ENCODE measurements at places on chromosomes 4 and X.

DNA sequence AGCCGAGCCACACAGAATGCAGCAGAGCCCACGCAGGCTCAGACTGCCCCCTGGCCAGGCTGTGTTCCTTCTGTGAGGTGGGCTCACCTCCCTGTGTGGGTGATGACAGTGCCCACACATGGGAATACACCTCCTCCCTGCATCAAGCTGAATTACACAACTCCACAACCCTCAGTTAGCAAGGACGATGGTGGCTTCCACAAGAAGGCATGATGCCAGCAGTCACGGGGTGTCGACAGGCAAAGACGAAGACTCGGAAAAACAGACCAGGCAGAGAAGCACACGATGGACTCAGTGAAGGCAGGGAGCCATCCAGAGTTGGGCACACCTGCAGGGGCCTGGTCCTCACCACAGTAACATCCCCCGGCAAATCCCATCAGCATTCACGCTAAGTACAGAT is 12.1 kb downstream of the LETM1 start:
- no peak for DNase-seq

DNA sequence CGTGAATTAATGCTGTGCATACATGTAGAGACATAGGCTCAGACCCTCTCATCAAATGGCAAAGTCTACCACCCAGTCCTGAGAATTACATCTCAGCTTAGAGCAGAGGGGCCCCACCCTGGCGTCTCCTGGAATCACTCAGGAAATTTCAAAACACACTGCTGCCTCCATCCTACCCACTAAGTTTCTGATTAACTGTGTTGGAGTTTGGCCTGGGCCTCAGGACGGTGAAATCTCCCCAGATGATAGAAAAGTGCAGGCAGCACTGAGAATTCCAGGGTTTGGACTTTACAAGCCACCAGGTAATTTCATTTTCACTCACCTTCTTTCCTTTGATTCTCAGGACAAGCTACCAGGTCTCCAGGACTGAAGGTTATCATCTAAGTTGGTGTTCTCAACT is 3.3 kb upstream of the FAM9C start:
- no peak for DNase-seq

DNA sequence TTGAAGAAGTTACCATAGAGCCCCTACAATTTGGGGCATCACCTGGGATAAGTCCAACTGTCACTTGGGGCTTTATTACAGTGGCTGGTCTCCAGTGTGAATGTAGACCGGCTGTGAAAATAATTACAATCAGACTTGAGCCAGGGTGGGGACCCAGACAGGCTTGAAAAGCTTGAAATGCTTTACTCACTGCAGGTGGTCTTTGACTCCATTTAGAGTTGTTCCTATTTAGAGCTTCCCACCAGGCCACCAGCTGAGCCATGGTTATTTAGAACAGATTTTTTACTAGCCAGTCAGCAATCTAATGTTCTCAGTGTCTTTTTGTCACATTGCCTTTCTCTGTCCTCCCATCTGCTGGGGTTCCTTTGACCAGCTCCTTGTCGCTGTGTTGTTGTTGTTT is 5.7 kb downstream of the ARHGAP10 start:
- no peak for DNase-seq

GRCh38 chr4:99215521-99215920 is 3.5 kb downstream of the ADH6 start:
- no peak for DNase-seq

Measured in activated CD4-positive, CD25-positive, alpha-beta regulatory T cell treated with anti-CD3 and anti-CD28 coated beads, Interleukin-2, amount 50 U/mL, for 16 hours (primary cell).